ENCODE measurements at places on chromosomes 1 and 21.

GRCh38 chr1:7702365-7702764, 68.7 kb upstream of the VAMP3 start:
- DNase-seq, result no peak

GRCh38 chr1:154442006-154442740, 37.0 kb downstream of the IL6R start:
- DNase-seq, result no peak

- DNase-seq, result no peak
Measured at GRCh38 chr1:202201971-202202370, 8.4 kb downstream of the LGR6 start.

DNA sequence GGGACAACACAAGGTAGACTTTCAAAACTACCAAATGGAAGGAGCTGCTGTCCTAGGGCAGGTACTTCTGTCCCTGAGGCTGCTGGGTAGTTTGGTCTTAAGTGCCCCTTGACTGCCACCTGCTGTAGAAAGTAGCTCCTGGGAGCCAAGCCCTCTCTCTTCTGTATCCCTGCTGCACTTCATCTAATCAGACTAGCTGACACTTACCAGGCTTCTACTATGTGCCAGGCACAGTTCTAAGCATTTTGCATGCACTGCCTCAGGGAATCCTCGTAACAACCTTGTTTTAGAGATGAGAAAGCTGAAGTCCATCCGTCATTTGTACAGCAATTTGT, 15.9 kb upstream of the SRSF4 start:
- DNase-seq, result no peak

DNA sequence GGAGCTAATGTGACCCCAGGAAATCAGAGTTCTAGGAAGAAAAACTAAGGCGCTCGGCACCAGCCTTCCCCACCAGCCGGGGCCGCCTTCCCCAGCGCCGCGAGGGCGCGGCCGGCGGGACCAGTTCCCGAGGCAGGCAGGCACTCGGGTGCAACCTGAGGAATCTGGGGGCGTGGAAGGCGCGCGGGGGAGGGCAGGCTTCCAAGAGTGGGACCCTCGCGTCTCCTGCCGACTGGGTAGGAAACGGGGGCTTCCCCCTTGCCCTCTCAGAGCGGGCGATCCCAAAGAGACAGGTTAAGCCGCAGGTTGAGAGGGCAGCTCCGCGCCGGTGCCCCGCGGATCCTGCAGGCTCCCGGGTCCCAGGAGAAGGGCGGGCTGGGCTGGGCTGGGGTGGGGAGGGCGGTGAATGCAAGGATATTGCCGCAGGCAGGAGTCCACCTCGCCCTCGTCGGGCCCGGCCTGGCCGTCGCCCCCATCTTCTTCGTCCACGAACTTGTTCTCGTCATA, 431 bp downstream of the ARPC5 start:
- peak; percentile 23 for DNase-seq

GRCh38 chr1:12601700-12602658, 16.0 kb downstream of the DHRS3 start:
- no peak for DNase-seq

DNA sequence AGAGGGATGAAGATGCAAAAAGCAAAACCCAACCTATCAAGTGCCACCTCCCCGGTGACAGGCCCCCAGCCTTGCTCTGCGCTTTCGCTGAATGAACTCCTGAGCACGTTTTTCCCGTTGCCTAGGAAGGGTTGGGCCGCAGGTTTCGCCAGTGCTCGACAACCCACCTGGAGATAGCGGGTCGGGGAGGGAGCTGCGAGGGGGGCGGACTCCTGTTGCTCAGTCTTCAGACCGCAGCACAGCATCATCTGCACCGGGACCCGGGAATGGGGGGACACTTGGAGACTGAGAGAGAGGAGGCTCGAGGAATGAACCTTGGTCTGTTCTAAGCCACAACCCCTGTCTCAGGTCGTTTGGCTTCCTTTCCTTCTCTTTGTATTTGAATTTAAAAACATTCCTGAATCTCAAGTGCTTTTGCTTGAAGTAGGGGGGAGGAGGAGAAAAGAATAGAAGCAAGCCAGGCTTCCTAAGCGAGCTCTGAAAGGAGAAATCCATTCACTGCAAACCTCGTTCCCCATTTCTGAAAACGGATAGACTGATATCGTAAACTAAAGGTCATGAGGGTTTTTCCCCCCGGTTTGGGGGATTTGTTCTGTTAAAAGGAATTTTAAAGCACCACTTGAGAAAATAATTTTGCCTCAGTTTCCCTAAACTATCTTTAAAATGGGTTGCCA, 1.2 kb downstream of the AK5 start:
- DNase-seq, result peak; percentile 30

GRCh38 chr1:15500184-15501178, 23.5 kb downstream of the CASP9 start:
- no peak for DNase-seq

GRCh38 chr1:86067626-86068025, 88.9 kb downstream of the COL24A1 start:
- no peak for DNase-seq

DNA sequence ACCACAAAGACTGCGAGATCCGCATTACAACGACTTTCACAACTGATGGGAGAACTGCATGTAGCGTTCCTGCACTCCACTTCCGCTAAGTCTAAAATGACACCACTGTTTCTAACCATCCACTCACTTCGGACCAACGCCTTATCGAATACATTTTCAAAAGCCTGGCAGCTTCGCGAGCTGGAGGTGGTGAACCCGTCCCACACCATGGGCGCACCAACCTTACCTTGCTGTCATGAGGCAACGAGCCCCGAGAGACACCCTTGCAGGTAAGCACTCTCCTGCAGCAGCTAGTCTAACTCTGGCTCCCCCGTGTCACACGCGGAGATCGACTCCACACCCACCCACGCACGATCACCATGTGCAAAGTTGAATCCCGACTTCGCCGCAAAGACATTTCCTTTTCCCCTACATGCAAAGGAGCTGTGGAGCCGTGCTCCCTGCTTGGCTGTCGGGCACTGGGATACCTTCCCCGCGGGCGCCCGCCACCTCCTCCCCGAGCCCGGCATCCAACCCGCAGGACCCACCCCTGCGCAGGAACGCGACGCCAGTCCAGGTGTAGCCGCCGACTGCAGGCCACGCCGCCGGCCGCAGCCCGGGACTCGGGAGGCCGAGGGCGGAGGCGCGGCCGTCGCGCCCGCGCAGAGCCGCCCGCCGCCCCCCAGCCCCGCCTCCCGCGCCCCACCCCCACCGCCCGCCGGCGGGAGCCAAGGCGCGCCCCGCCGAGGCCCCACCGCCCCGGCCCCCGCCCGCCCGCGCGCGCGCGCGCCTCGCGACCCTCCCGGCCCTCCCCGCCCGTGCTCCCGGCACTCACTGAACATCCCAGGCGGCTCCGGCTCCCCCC, 629 bp downstream of the TAF5L start:
- peak; percentile 50 for DNase-seq

DNA sequence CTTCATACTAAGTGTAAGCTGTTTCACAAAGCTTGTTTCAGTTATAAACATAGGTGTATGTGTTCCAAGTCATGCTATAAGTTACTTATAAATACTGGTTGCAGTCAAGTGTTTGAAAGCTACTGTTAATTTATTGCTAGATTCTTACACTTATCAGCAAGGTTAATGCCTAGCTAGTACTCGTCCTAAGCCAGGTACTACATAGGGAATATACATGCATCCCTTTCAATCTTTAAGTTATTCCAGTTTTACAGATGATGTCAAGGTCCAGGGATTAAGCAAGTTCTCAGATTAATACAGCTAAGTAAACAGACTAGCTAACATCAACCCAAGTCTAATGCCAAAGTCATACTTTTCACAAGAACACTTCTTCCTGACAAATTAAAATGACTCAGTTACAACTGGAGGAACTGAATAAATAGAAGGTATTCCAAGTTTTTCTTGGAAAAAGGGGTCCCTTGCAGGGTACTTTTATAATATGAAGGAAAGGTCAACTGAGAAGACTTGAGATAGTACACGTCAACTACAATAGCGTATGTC, 652.2 kb upstream of the USP24 start:
- DNase-seq, result no peak

DNA sequence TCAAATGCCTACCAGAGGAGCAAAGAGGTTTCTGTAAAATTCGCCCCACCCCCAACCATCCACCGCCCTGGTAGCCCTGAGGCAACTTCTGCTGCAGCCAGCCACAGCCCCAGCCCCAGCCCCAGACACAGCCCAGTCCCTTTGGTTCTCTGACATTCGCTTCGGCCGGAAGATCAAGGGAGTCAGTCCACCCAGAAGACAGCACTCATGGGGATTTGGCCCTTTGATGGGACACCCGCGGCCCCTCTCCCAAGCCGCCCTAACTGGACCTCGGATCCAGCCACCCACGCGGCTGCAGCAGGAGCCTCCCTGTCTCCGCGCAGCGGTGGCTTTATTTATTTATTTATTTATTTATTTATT, 3881.0 kb downstream of the SRGAP2C start:
- DNase-seq, result no peak

GRCh38 chr1:1337793-1338147, 6.7 kb downstream of the TAS1R3 start:
- DNase-seq, result peak; percentile 49

- no peak for DNase-seq
Measured at GRCh38 chr1:232329103-232329813, 300.7 kb downstream of the SIPA1L2 start.

DNA sequence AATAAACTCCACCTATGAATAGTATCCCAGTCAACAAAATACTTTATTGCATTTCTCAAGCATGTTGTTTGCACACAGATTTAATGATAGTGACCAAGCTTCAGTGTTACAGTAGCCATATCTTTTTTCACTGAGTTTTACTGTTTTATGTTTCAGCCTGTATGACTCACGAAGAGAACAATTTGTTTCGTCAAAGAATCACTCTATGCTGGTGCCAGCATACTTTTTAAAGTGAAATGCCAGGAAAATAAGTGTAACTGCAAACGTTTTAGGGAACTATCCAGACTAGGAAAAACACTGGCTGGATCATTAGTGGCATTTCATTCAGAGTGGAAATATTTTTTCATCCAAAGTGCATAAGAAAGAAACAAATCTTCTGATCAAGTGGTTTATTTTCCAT, 210.8 kb downstream of the COL11A1 start:
- DNase-seq, result no peak

DNA sequence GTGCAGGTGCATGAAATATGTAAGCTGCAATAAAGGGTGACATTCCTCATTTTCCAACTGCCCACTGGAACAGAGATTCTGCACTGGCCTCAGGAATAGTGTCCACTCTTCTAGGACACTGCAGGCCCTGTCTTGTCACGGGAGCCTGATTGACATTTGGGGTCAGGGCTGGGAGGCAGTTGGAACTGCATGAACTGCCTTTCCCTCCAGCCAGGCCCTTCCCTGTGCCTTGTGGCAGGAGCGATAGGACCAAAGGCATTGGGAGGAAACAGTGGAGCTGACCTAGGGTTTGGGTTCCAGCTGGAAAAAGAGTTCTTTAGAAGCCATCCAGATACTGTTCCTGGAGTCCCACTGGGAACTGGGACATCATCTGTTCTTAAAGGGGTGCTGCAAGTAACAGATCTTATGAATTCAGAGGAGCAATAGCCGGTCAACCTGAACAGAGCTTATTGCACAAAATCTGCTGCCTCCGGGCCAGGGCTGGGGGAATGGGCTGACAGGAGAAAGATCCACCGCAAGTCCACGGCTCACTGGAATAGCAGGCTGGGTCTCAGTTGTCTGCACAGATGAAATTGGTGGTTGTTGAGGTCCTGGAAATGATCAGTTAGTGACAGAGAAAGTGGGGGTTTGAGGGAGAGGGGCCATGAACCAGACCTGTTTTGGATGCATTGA, 451.7 kb downstream of the CAMTA1 start:
- no peak for DNase-seq

DNA sequence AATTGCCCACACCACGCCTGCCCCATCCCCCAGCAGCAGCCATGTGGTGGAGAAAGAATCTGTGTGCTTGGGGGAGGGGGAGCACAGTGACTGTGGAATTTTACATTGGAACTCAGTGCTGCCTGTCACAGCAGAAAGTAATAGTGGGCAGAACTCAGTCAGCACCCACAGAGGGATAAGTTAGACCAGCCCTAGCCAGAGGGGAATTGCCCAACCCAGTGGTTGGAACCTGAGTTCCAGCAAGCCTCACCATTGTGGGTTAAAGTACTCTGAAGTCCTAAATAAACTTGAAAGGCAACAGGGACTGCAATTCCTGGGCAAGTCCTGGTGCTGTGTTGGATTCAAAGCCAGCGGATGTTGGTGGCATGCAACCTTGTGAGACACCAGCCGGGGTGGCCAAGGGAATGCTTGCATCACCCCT, 88.8 kb downstream of the MRPL39 start:
- DNase-seq, result no peak

DNA sequence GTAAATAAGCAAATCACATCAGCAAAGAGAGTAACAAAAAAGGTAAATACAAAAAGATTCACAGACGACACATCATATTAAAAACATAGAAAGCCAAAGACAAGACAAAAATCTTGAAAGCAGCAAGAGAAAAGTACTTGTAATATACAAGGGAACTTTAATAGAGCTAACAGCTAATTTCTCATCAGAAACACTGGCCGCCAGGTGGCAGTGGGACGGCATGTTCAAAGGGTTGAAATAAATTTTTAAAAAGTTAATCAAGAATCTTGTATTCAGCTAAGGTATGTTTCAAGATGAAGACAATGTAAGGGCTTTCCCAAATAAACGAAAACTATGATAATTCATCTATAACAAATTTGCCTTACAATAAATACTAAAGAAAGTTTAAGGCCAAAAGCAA, 358.1 kb downstream of the LRRIQ3 start:
- DNase-seq, result no peak

DNA sequence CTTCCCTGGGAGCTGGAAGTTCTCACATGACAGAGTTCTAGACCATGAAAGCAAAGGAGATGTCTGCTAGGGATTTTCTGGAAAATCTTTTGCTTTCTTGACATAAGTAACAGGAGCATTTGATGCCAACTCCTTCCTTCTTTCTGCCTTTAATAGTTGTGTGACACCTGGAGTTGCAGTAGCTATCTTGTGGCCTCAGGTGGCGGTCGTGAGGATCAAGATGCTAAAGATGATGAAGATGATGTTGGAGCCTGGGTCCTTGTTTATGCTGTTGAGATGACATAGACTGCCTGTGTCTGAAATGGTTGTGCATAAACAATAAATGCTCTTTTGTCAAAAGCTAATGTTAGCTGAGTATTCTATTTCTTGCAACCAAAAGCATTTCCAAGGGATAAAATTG, 32.7 kb upstream of the KIRREL1 start:
- no peak for DNase-seq
